Renal pelvis (tissue), 12 donors: ENCODE measurements at places on chromosomes 5 and 9. TPM values are rescaled to one million over a fixed set of nuclear protein-coding genes. Genes with fewer than 3 reads are reported as not detected.

The TMEM171 gene
- 5.2 TPM for polyA plus RNA-seq

The CCL27 gene
- polyA plus RNA-seq: 0.95 TPM

The TAF11L5 gene
- not detected for polyA plus RNA-seq

- no peak for DNase-seq
Observed at GRCh38 chr5:168217497-168217896, 73.9 kb upstream of the WWC1 start.

DNA sequence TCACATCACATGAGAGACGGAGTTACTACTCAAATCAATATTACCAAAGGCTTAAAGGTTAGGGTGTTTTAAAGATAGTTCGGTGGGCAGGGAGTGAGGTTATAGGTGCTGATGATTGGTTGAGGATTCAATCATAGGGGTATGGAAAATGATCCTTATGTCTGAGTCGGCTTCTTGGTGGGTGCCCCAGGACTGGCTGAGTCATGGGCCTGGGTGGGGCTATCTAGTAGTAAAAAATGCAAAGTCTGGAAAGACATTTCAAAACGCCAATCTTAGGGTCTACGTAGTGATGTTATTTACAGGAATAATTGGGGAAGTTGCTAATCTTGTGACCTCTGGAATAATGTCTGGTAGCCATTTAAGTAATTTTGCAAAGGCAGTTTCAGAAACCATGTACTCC is 15.2 kb upstream of the SPIN1 start:
- DNase-seq: no peak

GRCh38 chr5:180691046-180691445 is 41.6 kb upstream of the FLT4 start:
- DNase-seq: no peak
